Activated T-helper 2 cell treated with anti-CD3 and anti-CD28 coated beads, Interferon-gamma antibody, Interleukin-2, Interleukin-4, amounts not matched to agents 10 μg/mL and 5 μg/mL and 100 μg/mL, durations not matched to agents 14 hours and 24 hours and 36 hours (primary cell): ENCODE measurements at places on chromosomes 16 and 17.

DNA sequence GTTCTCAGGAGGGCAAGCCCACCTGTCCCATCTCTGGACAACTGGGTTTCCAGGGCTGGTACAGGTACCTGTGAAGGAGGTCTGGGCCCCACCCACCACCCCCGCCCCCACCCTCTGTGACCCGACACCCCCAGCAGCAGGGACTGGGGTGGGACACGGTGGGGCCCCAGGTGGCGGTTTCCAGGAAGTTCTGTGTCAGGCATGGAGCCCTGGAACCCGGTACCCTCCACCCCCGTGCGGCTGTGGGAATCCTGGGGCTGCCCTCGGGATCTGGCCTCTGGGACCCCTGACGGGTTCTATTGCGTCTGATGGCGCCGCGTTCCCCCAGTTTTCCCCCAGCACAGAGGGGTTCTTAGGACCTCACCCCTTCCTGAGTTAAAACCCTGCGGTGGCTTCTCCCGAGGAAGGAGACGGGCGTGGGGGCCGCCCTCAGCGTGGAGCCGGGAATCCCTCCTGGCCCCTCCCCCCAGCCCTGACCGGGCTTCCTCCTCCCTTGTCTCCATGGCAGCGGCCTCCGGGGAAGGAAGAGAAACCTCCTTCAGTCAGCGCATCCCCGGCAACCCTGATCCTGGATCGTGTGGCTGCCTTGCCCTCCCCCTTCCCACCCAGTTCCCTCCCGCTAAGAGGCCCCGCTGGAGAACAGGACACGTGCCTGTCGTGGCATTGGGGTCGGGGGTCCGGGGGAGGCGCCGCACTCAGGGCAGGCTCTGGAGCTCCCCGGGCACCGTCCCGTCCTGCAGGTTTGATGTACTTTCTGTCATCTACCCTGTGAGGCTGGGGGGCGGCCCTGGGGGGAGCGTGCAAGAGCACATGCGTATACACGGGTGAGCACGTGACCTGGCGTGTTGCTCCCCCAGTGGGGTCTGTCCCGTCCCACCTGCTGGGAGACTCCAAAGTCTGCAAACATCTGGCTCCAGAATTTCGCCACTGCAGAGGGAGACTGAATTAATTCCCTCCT is 30.3 kb downstream of the CACNA1H start:
- no peaks in the 10 kb centered on the region for H3K36me3 ChIP-seq
- no peak overlapping the region for H3K4me3 ChIP-seq
- no peaks in the 10 kb centered on the region for H3K27me3 ChIP-seq
- no peak overlapping the region for H3K27ac ChIP-seq

- H3K4me3 ChIP-seq: peak overlapping the region; percentile 79
- no peaks in the 10 kb centered on the region for H3K27me3 ChIP-seq
- peaks cover 34% of the 10 kb centered on the region for H3K36me3 ChIP-seq
- DNase-seq: no peak
These were observed 842 bp upstream of the TEDC2 start for GRCh38 chr16:2458887-2459646.

DNA sequence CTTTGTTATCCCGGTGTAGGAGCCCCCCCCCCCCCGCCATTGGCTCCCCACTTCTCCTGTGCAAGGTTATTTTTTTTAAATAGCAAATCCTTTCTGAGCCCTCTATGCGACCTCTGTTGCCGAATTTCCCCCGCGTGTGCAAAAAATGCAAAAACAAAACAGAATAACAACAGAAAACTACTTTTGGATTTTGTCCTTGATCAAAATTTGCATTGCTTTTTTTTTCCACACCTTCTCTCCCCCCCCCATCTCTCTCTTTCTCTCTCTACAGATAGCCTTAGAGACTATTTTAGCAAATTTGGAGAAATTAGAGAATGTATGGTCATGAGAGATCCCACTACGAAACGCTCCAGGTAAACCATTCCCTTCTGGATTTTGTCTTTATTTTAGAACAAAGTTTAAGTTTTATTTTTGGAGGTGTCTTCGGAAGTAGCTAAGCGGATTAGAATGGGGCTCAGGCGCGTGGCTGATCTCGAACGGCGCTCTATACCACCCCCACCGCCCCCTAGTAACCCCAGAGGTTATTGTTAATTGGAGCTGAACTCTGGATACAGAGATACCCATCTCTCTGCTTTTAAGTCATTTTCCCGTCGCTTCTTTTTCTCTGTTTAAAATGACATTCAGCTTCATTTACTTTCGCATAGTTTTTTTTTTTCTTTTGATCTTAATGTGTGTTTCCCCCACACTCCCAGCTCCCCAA is 1.0 kb downstream of the MSI2 start:
- H3K4me1 ChIP-seq: peaks cover 54% of the 10 kb centered on the region
- H3K36me3 ChIP-seq: peaks cover 52% of the 10 kb centered on the region
- H3K4me3 ChIP-seq: peak overlapping the region; percentile 97
- peaks cover 2% of the 10 kb centered on the region for H3K27me3 ChIP-seq

DNA sequence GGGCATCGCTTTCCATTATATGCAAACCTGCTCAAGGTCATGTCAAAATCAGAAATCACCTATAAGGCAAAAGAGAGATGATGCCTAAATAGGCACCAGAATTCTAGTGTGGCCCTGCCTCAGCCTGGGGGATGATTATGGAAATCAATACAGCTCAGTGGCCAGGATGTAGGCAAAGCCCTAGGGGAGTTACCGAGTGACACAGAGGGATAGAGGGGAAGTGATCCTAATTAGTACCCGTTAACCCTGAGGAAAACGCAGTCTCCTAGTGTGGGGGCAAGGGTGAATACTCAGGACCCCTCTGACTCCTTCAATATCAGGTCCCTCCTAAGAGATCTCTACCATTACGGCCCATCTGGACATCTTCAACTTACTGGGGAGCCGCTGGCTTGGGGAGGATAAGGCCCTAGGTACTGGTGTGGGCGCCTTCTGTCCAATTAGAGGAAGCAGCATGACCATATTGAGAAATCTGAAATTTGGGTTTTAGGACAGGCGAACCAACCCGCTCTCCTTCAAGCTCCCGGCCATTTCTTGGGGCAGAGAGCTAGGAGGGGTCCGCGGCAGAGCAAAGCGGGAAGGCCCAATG is 725 bp downstream of the NT5C3B start:
- peaks cover 32% of the 10 kb centered on the region for H3K36me3 ChIP-seq
- DNase-seq: no peak
- peak overlapping the region; percentile 64 for H3K27ac ChIP-seq
- H3K27me3 ChIP-seq: peaks cover 8% of the 10 kb centered on the region

GRCh38 chr17:72656130-72656763 is 436.2 kb downstream of the SLC39A11 start:
- H3K27ac ChIP-seq: no peak overlapping the region
- H3K27me3 ChIP-seq: no peaks in the 10 kb centered on the region
- DNase-seq: no peak
- no peaks in the 10 kb centered on the region for H3K36me3 ChIP-seq
- H3K4me1 ChIP-seq: no peaks in the 10 kb centered on the region

DNA sequence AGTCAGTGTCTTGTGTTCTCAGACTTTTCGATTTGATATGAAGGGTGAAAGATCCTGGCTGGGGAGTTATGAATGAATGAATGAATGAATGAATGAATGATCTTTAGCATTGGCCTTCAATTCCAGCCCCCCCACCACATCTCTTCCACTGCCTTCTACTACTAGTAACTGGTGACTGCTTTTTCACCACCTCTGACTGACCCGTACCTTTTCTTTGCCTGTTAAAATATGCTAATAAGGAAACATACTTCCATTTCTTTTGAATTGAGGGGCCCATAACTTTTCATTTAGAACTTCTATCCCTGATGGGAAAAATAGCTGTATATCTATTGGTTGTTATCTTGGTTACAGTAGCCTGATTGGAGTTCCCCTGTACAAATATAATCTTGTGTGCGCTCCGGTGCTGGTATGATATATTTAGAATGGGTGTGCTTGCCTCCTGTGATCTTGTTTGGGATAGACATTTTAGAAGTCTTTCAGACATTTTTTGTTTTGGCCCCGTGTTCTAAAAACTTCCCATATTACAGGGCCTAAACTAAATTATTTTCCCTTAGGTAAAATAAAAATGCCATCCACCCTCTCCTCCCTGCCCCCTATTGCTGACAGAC is 3.4 kb downstream of the LYRM1 start:
- peak overlapping the region; percentile 51 for H3K27ac ChIP-seq
- peak overlapping the region; percentile 40 for H3K4me3 ChIP-seq
- H3K36me3 ChIP-seq: peaks cover 74% of the 10 kb centered on the region
- no peaks in the 10 kb centered on the region for H3K27me3 ChIP-seq
